ENCODE measurements at places on chromosomes 11 and 22.

DNA sequence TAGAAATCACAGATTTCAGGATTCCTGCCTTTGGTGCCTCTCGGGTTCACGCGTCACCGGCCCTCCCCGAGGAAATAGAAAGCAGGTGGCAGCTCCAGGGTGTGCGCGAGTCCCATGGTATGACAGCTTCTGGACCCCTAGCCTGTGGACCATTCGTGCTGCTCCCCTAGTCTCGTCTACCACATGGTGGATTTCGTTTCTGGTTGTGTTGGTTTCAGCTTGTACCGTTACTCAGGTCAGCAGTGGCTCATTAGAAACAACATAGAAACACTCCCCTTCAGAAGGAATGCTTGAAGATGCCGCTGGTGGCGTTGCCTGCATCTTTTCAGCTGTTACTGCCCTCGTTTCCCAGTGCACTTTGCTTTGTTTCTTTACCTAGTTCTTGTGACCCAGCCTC is 700 bp downstream of the TTC17 start:
- DNase-seq = no peak

GRCh38 chr11:34595960-34596644 is 24.8 kb upstream of the EHF start:
- no peak for DNase-seq

DNA sequence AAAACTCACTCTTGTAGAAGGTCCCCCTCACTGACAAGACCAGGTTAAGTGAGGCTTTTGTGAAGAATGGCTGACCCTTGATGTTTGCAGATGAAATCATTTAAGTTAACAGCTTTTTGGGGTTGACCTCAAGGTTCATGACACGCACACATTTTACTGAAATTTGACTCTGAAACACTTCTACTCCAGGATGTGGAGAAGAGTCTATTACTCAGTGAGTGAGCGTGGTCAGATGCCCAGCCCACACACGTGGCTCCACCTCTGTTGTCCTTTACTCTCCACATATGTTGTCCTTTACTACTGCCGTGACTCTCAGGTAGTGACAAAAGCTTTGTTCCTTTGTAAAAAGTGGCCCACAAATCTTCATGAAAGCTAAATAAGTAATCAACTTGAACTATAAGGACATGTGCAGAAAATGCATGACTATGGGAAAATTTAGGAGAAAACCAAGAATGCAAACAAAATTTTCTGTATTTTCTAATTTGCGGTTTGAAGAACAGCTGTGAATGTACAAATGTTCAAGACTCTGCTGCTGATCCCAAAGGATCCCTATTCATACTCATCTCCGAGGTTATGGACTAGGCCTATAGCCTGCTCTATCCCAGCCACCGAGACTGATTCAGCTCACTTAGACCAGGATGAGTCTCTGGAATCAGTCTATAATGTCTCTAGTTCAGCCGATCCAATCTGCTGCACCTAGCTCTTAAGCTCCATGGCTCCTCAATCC is 22.4 kb downstream of the XRRA1 start:
- no peak for DNase-seq

GRCh38 chr11:66902486-66903177 is 45.8 kb downstream of the LRFN4 start:
- no peak for DNase-seq

GRCh38 chr22:17726006-17726927 is 48.0 kb downstream of the BID start:
- DNase-seq = no peak
